CD4-positive, alpha-beta T cell treated with Interleukin-4 for 1 hour (primary cell): ENCODE measurements at places on chromosomes 7 and 10.

GRCh38 chr7:138396251-138397070 lies 63.6 kb upstream of the TRIM24 start:
- no peak for DNase-seq

DNA sequence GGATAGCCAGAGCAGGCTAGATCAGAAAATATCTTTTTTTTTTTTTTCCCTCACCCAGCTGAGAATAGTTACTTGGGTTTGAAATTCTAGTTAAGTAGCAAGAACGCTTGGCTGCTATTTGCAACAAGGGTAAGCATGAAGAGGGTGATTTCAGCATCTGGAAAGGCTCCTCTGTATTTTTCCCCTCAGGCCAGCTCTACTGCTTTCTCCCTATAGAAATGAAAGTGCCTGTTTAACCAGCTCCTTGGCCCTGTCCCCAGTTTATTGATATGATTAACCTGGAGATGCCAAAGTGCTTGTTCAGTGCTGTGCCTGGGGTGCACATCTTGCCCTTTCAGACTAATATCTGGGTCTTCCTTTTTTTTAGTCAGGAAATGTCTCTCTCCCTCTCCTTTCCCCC lies 37.1 kb downstream of the AP3M1 start:
- no peak for DNase-seq

DNA sequence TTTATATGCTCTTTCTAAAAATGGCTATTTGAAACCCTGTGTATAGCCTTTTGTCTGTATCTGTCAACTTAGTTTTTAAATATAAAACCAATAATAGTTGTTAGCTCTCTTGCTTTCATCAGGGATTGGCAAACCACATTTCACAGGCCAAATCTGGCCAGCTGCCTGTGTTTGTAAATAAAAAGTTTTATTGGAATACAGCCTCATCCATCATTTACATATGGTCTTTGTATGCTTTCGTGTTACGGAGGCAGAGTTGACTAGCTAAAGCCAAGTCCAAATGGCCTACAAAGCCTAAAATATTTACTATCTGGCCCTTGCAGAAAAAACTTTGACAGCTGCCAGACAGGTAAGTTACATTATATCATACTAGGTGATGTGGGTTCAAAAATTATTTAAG lies 235.0 kb downstream of the BICC1 start:
- no peak for DNase-seq

- DNase-seq, result no peak
Observed at GRCh38 chr7:45252857-45253256, 95.3 kb downstream of the RAMP3 start.

DNA sequence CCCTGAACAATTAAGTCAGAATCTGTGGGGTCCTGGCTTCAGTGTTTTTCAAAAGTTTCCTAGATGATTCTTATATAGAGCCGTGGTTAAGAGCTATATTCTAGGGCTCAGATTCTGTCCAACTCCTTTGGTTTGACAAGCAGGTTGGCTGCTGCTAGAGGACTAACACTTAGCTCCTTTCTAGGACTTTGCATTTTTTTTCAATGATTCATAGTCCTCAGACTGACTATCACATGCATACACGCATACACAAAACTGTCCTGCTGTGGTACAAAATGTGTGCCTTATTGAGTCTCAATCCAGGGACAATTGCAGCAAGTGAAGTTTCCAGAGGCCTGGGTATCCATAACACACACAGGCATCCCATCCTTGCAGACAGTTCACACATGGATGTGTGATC lies 392.0 kb downstream of the NRG3 start:
- DNase-seq, result no peak

GRCh38 chr7:109094-109493 lies 83.3 kb upstream of the FAM20C start:
- DNase-seq, result no peak

DNA sequence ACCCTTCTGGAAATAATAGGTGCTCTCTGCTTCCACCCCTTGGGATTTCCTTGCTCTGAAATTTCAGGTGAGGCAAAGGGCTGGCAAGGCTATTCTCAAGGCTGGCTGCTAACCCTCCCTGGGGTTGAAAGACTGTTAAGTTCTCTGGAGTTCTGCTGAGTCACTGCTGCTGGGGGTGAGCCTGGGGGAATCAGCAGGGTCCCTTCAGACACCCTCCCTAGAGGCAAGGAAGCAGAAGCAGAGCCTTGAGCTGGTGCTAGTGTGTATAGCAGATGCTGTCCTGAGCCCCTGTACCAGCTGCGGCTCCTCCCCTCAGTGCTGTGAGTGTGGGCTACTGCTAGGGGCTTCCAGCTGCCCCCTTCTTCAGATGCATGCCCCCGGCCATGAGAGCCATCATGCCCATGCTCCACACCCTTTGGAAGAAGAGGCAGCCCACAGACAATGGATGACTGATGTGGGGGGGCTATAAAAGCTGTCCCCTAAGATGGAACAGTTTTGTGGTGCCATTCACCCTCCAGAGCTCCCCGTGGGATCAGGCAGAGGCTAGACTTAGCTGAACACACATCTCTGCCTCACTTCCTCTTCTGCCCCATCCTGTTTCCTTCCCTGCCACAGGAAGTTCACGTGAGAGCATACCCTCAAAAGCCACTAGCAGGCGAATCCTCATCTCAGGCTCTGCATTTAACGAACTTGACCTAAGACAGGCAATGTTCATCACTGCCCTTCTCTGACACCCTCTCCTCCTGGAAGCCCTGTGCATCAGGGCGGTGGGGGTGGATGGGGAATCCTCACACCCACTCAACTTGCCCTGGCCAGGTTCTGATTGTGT lies 91.8 kb downstream of the SH3PXD2A start:
- peak; percentile 31 for DNase-seq

DNA sequence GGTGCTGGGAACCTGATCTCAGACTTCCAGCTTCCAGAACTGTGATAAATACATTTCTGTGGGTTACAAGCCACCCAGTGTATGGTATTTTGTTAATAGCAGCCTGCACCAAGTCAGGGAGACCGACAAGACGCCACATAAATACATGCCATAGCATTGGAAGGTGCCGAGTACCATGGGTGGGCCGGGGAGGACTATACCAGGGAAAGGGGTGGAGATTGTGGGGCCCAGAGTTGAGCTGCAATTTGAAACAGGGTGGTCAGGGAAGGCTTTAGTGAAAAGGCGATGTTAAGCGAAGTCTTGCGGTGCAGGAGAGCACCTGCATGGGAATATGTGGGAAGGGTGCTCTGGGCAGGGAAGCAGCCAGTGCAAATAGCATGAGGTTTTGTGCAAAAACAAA lies 88.9 kb upstream of the LRRC4 start:
- DNase-seq, result no peak

DNA sequence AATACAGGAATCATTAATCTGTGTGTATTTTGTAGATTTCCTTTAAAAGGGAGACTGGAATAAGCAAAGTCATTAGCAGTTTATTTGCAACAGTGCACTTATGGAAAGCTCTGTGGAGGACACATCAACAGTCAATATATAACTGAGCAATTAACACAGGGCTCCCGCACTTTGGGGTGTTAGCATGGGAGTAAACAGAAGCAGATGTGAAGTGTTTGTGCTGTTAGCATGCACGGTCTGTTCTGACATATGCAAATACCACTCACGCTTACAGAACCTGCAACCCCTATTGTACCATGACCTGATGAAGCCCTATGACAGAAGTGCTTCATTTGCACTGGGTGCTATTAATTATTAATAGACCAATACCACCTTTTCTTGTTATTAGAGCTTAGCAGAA lies 118.9 kb downstream of the PPP1R3A start:
- no peak for DNase-seq

GRCh38 chr7:132255898-132256297 lies 320.4 kb downstream of the PLXNA4 start:
- DNase-seq, result no peak

DNA sequence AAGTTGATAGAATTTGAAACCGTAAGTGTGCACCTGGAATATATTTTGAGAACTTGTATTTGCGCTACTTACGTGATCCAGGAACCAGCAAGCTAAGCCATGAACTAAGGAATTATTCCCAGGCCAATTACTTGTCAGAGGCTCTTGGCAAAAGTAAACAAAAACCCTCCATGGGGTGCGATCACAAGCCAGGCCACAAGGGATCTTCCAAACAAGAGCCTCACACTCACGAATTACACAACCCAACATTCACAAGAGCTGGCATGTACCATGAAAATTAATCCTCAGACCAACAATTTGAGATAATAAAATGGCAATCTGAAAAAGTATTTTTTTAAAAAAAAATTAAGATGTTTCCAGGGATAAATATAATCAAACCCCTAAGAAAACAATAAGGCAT lies 467.0 kb upstream of the AKR1E2 start:
- no peak for DNase-seq

- DNase-seq, result no peak
Observed at GRCh38 chr7:1402791-1403637, 56.3 kb downstream of the MICALL2 start.

DNA sequence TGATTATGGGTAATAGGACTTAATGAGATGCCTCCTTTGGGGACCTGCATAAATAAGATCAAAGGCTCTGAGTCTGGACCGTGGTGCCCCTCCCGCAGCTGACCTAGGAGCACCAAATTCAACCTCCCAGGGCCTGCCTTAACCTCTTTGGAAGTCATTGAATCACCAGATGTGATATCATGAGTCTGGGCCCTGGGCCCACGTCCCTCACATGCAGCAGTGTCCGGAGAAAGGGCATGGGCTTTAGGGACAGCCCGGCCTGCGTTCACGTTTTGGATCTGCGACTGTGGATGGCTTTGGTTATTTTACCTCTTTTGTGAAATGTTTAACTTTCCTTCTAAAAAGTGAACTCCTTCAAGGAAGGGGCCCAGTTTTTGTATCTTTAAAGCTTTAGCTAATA lies 220.0 kb upstream of the KLF6 start:
- no peak for DNase-seq

DNA sequence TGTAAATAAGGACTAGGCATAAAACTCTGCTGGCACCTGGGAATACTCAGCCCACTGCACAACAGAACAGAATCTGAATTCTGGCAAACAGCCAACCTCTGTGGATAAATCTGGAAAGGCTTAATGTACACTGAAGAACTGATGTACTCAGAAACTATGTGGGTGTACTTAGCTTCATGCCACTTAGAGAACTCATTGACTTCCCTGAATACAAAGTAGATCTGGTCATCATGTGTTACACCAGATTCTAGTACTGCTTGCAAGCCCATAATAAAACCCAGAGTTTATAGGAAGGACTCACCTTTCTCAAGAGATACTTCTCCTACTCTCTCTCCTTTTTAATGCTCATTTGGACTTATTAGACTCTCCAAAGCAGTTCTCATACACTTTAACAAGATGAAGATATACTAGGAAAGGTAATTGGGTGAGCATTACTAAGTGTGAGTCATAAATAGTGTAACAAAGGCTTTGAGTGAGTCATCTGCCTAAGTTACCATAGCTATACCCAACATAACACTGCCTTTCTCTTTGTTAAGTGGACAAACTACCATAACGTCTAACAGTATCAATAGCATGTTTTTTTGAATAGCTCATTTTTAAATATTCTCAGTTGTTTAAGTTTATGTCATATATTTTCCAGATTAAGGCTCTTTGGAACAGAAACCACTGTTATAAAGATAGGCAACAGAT lies 309.1 kb downstream of the MDFIC start:
- no peak for DNase-seq

GRCh38 chr7:141641876-141642275 lies 60.1 kb downstream of the DENND11 start:
- no peak for DNase-seq

DNA sequence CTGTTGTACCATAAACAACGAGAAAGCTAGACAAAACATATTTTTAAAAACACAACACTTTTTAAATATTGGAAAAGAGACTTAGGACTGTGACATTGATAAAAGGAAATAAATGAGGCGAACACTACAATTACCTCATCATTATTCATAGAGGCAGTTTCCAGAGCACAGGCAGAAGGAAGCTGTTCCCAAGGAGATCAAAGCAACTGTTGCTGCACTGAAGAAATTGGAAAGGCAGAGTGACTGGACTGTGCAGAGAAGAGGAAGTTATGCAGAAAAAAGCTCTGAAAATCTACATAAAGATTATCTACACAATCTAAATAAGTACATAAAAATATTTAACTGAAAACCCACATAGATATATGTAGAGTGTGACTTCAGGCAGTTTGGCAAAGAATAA lies 32.8 kb downstream of the MYO3A start:
- no peak for DNase-seq

DNA sequence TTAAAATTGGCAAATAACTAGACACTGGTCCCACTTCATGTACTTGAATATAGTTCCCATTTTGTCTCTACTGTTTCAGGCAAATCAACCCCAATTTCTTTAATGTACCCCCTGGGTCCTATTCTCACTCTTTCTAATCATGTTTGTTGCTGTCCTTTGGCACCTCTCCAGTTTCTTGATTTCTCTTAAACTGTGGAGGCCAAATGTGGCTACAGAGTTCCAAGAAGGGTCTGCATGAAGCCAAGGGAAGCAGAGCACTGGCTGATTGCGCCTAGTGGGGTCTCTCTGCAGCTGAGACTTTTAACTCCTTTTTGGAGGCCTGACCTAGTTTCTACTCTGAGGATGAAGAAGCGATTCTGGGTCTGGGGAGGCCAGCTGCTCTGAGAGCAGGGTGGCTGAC lies 6.7 kb upstream of the ADAM12 start:
- DNase-seq, result no peak

- no peak for DNase-seq
Observed at GRCh38 chr10:112209684-112210131, 26.1 kb upstream of the GPAM start.

DNA sequence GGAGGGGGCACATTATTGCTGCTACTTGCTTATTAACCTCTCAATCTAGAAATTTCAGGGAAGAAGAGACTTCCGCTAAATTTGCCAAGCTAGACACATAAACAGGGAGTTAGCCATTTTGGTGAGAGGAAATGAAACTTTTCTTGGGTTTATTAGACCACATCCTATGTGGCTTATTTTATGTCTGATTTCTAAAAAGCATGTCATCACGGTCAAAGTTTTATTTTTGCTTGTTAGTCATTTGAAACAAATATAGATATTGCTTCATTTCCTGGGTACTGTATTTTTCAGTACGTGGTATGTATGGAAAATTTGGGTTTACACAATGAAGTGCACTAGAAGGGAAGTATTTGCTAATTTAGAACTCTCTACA lies 144.1 kb downstream of the TCF7L2 start:
- no peak for DNase-seq

GRCh38 chr10:6602700-6603084 lies 22.6 kb upstream of the PRKCQ start:
- no peak for DNase-seq

DNA sequence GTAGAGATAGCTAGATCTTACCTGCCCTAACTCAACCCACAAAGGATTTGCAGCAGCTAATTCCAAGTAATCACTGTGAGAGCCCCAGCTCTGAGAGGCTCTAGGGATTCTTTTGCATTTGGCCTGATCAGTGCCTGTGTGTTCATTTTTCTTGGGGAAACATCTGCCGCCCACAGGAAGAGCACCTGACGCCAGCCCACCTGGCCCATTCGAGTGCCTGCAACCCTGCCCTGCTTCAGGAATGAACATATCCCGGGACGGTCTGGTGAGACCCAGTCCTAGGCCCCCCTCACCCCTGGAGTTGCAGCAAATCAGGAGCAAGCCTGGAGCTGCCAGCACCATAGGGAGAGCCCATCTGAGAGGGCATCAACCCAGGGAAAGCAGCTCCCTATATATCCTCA lies 38.8 kb downstream of the GSDME start:
- no peak for DNase-seq
